Amniotic stem cell (primary cell): ENCODE measurements at places on chromosomes 4 and X.

DNA sequence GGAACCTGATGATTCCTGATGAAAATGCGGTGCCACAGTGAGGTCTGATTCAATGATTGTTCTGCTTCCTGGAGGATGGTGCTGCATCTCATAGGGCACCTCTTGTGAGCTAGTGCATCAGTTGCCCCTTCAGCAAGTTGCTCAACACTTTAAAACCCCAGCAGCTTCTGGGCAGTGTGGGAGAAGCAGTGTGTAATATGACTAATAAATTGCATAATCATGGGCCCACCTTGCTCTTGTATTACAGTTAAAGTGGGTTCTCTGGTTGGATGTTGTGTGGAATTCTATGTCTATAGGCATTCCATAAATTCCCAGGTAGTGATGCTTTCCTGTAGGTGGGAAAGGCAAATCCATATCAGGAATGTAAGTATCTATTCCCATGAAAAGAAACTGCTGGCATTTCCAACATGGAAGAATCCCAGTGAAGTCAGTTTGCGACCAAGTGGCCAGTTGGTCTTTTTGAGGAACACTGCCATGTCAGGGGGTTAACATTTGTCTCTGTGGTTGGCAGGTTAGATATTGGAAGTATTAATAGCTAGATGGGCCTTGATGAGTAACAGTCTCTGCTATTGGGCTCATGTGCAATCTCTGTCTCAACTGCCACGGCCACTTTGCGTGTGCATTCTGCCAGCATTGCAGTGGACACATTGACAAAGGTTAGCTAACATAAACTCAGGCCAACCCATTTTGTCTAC, 121.1 kb upstream of the OTUD4 start:
- DNase-seq, result no peak

DNA sequence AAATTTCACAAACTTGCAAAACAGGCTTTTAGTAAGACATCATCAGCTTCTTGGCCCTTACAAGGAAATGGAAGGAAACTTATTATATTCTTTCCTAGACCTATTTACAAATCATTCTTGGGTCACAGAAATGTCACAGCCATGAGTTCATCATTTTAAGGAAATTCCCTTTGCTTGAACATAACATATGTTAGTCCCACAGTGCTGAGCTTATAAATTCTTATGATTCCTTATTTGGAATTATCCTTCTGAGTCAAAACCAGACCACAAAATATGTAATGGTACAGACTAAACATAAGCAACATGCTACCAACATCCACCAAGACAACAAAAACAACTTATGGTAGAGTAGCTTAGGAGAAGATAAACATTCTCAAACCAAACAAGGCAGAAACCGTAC, 236.9 kb upstream of the CTSO start:
- DNase-seq, result peak; percentile 53

DNA sequence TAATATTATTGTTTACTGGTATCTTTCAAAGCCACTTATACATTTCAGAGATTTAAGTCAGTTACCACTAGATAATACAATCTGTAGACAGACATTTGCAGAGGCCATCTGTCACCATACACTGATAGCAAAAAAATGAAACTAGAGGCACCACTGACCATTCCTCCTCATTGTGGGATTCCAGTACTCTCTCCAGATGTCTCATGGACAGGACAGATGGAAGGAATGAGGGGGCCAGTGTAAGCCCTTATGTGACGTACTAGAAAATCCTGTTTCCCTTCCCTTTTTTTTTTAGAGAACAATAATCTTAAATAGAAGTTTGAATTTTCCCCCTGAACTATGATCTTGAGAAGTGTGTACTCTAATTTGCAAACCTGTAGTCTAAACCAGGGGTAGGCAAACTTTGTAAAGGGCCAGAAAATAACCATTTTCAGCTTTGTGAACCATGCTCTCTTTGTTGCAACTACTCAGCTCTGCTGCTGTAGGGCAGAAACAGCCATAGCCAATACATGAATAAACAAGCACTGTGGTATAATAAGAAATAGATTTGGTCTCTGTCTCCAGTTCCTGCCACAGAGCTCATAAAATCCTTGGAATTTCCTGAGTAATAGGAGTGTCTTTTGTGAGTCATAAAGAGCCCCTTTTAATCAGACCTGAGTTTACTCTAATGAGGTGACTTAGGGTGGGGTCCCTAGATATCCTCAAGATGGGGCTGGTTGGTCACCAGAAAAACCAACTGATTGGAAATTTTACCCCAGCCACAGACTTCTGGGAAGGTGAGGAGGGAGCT, 90.4 kb downstream of the MOSPD2 start:
- no peak for DNase-seq

DNA sequence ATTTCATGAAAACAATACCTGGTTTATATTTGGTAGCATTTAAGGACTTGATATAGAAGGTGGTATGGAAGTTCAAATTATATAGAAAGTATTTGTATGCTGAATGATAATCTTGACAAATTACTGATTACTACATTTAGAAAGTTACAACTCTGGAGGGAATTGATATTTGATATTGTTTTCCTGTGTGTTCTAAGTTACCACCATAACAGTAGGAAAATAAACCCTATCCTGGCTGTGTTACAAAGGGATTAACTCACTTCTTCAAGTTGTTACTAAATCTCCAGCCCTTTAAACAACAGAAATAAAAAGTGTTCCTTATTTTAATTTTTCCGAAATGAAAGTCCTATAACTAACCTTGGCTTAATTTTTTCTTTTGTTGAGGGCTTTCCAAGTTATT, 36.6 kb downstream of the FHL1 start:
- no peak for DNase-seq

DNA sequence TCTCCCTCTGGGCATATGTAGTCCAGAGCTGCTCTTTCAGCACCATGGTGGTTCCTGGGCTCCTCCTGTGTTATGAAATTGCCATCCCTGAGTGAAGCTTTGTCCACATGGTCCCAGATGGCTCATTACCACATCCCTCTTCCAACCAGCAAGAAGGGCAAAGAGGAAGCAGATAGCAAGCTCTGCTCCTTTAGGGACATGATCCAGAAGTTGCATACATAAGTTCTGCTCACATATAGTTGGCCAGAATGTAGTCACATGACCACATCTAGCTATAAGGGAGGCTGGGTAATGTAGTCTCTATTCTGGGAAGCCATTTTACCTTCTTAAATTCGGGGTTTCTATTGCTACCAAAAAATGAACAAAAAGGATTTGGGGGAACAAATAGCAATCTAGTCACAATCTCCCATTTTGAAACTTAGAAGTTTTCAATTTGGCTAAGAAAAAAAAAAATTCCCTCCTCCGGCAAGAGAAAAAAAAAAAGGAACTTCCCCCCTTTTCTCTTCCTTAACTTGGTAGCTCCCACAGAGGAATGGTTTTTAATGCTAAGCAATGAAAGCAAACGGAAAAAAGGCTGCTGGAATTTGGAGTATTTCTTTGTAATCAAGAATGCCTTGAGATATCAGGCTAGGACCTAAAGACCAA, 88.2 kb upstream of the USP9X start:
- peak; percentile 14 for DNase-seq

- no peak for DNase-seq
Observed at GRCh38 chr4:54032558-54033135, 31.8 kb downstream of the CHIC2 start.
